ENCODE measurements at places on chromosomes 6 and 20. TPM values are rescaled to one million over a fixed set of nuclear protein-coding genes. Genes with fewer than 3 reads are reported as not detected.
A peak's percentile ranks its signal among the peaks of the same experiment; 100 is the strongest.

MUC22 gene
- total RNA-seq: not detected

TAAR2 gene
- total RNA-seq: not detected

WFDC5 gene
- not detected for total RNA-seq

CFB gene
- 2.2 TPM for total RNA-seq

KCNG1 gene
- not detected for total RNA-seq

ZNF292 gene
- total RNA-seq: 81.5 TPM

LTA gene
- 16.7 TPM for total RNA-seq

RIPPLY2 gene
- total RNA-seq: not detected

- no peak for DNase-seq
Measured at GRCh38 chr6:36754582-36755434, 57.2 kb downstream of the RAB44 start.

GRCh38 chr6:101605874-101606273 is 212.4 kb downstream of the GRIK2 start:
- no peak for DNase-seq

GRCh38 chr20:38216201-38216600 is 44.3 kb downstream of the KIAA1755 start:
- DNase-seq: no peak

DNA sequence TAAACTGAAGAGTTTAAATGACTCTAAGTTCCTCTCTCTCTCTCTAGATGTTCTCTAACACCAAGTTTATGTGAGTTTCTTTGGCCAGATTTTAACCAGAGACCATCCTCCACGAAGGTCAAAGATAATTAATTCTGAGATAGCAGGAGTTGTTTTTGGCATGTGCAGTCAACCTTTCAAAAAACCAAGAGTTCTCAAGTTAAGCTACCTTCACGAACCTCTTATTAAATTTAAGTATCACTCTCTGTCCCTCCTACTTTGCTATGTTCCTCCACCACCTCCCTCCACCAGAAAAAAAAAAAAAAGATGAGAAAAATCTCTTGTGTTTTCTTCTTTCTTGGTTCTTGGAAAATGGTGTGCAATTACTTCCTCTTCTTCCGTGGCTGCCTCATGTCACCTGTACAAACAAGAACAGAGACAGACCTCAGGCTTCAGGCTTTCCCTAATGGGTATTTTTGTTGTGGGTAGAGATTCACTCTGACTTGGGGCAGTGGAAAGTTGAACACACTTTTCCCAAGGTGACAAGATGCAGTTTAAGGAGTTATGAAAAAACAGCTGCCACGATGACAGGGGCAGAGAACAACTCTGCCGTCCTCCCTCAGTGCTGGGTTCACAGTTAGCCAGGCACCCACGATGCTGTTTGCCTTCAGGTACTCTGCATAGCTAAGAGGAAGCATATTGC is 64.3 kb downstream of the ADTRP start:
- DNase-seq: peak; percentile 59

- no peak for DNase-seq
Measured at GRCh38 chr20:54323227-54323734, 115.4 kb downstream of the PFDN4 start.

GRCh38 chr6:45608252-45608913 is 230.6 kb upstream of the SUPT3H start:
- no peak for DNase-seq

- DNase-seq: no peak
Measured at GRCh38 chr6:20172842-20173456, 39.3 kb downstream of the MBOAT1 start.

- DNase-seq: no peak
Measured at GRCh38 chr6:167470101-167470835, 145.4 kb downstream of the TTLL2 start.

- no peak for DNase-seq
Measured at GRCh38 chr20:36102809-36103596, 51.5 kb upstream of the EPB41L1 start.

DNA sequence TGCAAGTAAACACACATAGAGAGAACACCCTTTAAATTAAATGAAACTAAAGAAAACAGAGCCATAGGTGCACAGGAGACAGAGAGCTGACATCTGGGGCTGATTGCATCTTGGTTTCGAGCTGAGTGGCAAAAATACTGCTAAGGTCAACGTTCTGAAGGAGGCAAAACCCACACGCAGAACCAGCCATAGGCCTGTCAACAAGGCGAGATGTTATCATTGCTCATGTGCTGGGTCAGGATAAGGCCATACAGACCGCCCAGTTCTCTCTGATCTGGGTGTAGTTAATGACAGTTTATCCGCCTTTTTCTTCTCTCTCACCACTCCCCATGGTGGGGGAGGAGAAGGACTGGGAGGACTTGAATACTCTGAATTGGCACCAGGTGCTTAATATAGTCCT is 4.5 kb upstream of the FAM110A start:
- no peak for DNase-seq

GRCh38 chr6:72952808-72953630 is 272.3 kb downstream of the KHDC1L start:
- no peak for DNase-seq

DNA sequence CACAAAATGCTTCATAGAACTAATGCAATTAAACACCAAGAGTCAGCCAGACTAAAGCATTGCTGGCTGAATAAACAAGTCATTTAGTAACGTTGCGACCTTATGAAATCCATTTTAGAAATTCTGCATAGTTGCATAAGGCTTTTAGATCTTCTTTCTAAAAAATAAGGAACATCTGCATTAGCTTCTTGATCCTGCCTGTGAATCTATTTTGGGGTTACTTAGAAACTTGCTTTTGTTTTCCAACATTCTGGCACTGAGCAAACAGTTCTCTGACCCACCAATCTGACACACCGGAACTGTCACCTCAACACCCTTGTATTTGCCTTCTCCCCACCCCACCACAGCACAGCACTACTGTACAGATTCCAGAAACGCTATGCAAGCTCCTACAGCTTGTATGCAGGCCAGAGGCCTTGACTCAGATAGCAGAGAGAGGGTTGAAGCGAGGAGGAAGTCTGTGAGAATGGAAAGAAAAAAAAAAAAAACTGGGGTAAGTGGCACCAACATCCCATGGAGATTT is 55.0 kb downstream of the KIF13A start:
- no peak for DNase-seq

- DNase-seq: no peak
Measured at GRCh38 chr20:34980543-34981233, 25.0 kb downstream of the MYH7B start.

DNA sequence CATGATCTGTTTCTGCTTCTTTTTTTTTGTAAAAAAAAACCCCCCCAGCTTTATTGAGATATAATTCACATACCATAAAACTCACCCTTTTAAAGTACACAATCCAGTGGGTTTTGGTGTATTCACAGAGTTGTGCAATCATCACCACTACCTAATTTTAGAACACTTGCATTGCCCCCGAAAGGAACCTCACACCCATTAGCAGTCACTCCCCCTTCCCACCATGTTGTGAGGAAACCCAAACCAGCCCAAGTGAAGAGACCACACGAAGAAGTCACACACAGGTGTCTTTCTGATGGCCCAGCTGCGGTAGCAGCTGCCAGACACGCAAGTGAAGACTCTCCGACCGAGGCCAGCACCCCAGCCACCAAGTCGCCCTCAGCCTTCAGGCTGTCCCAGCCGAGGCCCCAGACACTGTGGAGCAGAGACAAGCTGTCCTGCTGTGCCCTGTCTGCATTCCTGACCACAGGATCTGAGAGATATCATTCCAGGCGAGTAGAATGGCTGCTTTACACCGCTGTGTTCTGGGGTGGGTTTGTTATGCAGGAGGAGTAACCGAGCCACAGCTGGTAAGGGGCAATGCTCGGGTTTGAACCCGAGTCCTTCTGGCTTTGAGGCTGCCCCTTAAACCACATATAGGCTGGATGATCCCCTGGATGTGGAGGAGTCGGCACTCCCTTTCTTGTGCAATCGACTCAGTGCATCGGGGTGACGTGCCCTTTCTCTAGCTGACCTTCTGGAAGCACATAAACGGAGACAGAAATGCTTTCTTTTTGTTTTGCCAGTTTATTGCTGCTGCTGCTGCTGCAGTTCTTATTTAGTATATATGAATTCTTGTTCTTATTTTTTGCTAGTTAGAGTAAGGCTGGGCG is 59.1 kb upstream of the PTPN1 start:
- no peak for DNase-seq

GRCh38 chr20:49674383-49675352 is 39.0 kb downstream of the B4GALT5 start:
- DNase-seq: no peak

- no peak for DNase-seq
Measured at GRCh38 chr20:21523281-21523868, 9.5 kb upstream of the NKX2-2 start.

DNA sequence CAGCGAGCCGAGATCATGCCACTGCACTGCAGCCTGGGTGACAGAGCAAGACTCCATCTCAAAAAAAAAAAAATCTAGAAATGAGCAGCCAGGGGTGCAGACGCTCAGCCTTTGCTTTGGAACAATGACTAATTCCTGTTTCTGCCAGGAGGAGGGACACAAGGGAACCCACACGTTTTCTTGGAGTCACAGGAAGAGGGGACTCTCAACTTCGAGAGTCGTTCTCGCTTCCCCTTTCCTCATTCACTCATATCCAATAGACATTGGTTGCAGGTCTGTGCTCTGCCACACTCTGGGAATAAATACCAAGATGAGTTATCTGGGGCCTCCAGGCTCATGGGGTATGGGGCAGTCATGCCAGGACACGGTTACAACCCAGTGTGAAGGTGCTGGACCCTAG is 91.5 kb upstream of the RREB1 start:
- no peak for DNase-seq

GRCh38 chr6:49155316-49155715 is 307.7 kb downstream of the MMUT start:
- DNase-seq: no peak

GRCh38 chr6:150451807-150452427 is 83.1 kb downstream of the IYD start:
- DNase-seq: no peak

DNA sequence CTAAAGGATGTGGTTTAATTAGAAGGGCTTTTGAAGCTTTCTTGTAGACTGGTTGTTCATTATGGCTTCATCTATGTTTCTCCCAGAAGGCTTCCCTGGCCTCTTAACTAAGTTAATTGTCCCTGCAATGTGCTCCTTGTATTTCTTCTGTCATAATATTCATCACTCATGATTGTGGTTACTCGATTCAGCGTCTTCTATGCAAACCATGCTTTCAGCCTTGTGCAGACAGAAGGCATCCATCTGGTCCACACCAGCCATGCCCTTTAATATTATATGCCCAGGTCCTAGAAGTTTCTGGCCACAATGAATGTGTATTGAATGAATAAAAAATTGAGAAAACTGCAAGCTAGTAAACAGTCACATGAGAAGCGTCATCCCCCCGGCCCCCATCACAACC is 163.2 kb downstream of the KHDC1L start:
- DNase-seq: no peak

DNA sequence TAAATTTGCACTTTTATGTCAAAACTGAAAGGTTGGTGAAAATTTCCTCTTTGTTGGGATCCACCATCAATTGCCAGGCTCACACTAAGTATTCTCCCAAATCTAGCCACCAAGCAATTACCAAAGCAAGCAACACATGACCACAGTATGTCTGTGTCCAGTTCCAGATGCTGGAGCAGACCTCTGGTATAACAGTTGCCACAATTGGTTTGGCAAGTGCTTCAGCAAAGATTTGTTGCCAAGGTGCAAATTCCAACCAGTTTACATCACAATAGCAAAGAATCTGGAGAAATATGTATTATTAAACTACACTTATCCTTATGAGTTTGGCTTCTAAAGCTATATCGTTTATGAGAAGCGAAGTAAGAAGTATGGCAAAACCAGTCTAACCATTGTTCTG is 6.4 kb downstream of the GTF2H5 start:
- no peak for DNase-seq

DNA sequence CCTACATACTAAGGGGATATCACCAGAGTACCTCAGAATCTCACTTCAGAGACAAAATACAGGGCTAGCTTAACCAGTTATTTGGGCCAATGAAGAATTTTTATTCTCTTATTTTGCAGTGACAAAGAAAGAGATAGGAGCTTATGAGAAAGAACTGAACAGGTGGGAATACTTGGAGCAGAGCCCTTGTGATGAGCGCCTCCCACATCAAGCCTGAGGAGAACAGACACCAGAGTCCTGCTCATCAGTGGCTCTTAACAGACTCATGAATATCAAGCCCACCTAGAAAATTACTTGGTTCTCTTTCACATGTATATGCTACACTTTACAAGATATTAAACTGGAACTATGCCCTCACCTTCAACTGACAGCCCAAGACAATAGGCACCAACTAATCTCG is 99.0 kb downstream of the FAXC start:
- DNase-seq: no peak

- DNase-seq: no peak
Measured at GRCh38 chr6:158774717-158775449, 44.3 kb downstream of the EZR start.

DNA sequence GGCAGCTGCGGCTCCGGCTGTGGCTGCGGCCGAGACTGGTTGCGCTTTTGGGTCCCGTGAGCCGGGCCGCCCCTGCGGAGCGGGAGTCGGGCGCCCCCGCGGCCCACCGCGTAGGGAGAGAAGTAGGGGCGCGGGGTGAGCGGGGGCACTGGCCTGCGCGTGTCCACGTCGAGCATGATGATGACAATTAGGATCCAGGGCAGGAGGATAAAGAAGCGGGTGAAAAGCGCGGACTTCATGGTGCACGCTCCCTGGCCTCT is 739 bp downstream of the B3GAT2 start:
- no peak for DNase-seq

- DNase-seq: no peak
Measured at GRCh38 chr6:129342243-129342642, 367.7 kb downstream of the ARHGAP18 start.

- no peak for DNase-seq
Measured at GRCh38 chr6:20870021-20870420, 335.8 kb downstream of the CDKAL1 start.

DNA sequence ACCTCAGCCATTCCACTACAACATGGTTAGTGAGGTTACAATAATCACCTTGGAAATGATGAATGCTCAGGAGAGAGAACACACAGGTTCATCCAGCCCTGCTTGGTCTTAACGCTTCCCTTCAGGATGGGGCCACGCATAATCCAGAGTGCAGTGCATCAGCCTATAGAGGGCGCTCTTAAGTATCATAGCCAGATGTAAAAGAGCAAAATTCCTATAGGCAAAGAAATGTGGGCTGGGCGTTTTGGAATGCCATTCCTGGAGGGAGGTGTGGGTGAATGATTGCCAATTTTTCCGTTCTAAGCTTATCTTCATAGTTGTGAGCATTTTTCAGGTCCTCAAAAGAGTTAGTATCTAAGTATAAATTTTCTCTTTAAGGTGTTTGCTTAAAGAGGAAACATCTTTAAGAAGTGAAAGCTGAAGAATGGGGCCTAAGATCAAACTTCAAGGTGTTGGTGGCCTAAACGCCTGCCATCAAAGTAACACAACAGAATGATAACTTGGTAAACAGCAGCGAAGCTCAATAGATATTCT is 1.8 kb downstream of the RIPOR2 start:
- DNase-seq: no peak

GRCh38 chr6:159037756-159038290 is 7.0 kb downstream of the TAGAP start:
- no peak for DNase-seq

Data from CD4-positive, alpha-beta T cell (primary cell).